HCT116 (cell line): ENCODE measurements at places on chromosomes 2 and 18.

GRCh38 chr2:47899915-47900816, 6.1 kb downstream of the FBXO11 start:
- no peak for DNase-seq

- DNase-seq, result no peak
Observed at GRCh38 chr2:42802150-42802549, 9.8 kb upstream of the HAAO start.

DNA sequence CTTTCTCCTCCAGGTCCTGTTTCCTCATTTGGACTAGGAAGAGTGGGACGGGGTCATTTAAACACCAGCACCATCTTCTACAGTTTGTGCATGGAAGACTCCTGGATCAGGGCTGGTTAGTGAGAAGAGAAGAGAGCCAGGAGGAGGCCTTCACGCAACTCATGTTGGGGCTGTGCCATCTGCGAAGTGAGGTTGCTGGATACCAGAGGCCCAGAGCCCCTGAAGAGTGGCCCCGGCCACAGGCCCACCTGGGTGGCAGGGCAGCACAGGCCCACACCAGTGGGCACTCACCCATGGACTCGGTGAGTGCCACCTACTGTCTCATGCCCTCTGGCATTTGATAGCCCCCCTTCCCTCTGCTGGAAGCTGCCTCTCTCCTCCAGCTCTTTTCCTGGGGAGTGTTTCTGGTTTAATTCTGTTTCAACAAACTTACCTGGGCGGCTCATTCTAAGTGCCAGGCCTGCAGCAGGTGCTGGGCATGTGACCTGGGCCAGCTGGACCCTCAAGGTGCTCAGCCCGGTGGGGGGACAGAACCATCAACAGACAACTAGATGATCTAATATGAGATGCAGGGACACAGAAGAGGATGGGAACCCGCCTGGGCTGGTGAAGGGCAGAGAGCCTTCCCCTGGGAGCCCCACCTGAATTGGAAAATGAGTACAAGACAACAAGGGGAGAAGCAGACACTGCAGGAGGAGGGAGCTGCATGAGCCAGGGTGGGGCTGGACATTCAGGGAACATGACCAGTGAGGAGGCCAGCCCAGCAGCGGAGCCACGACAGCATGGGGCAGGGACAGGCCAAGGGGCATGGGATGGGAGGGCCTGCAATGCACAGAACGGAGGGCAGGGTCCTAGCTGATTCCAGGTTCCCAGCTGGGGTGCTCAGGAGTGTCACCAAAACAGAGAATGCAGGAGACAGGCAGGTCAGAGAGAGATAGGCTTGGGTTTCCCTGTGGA, 70.6 kb downstream of the MARCO start:
- no peak for DNase-seq

GRCh38 chr2:127143841-127144782, 37.2 kb upstream of the BIN1 start:
- DNase-seq, result peak; percentile 12

DNA sequence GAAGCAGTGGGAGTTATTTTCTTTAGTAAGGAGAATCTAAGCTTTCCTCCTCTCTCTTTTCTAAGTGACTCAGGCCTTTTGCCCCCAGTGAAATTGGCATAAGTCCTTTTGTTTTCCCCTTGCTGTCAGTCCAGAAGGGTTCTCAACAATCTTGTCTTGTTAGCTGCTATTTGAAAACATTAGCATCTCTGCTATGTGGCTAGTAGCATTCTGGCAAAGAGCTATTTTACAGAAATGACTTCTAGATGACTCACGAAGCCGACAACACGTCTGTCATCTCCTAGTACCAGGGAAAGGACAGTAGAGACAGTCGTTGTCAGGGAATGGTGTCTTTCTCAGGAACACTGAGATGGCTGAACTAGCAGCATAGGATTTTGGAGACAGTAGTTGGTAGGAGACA, 14.7 kb downstream of the SMARCAL1 start:
- no peak for DNase-seq

GRCh38 chr18:49137585-49137984, 186.8 kb upstream of the SMAD7 start:
- no peak for DNase-seq

- no peak for DNase-seq
Observed at GRCh38 chr2:230759481-230760167, 47.0 kb downstream of the CAB39 start.

DNA sequence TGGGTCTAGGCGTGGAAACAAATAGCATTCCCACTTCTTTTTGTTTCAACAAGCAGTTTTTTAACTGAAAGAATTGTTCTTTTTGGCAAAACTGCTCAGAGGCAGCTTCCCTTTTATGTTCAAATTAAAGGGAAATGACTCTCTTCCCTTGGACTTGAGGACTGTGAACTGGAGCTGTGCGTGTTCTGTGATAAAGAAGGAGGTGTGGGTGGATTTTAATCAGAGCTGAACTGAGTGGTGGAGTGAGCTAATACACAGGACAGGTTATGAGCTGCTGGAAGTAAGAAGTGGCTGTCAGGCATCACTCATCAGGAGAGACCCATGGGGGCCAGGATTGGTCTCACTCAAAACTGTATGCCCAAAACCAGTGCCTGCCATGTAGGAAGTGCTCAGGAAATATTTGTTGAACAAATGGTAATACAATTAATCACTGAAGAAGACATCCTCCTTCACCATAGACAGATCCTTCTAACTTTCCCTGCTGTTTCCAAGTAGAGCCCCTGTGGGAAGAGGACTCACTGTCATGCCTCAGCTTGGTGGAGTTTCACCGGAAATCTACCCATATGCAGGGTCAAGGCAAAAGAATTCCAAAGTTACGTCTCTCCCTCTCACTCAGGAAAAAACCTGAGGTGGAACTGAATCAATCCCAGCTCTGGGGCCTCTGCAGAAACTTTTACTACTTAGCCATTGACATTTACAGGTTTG, 55.9 kb downstream of the FEZ2 start:
- no peak for DNase-seq

DNA sequence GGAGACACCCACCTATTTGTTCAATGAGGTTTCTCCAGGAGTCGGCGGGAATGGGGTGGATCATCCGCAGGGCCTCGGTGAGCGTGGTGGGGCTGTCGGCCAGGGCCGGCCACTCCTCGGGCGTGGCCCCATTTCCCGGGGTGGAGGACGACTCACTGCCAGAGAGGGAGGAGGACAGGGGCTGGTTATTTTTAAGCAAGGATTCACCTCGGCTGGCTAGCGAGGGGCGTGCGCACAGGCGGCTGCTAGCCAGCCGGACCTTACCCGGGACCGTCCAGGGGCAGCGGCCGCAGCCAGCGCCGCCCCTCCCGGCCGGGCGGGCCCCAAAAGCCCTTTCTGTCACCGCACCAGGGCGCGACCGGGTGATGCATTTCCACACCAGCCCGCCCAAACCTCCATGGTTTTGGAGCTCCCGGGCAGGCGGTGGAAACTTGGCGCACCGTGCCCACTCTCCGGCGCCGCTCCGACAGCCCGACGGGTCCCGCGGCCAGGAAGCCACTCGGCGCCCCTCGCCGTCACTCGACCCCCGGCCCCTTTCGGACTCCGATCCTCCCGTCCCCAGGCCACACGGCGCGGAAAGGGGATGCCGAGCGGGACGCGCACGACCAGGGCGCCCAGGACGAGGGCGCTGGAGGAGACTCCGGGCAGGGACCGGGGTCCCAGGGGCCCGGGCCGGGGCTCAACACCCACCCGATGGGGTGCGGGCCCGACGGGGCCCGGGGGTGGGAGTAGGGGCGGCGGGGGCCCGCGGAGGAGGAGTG, 57.1 kb downstream of the SNORC start:
- no peak for DNase-seq

- DNase-seq, result no peak
Observed at GRCh38 chr2:207787017-207787416, 17.3 kb upstream of the FZD5 start.

GRCh38 chr2:117738991-117739839, 75.3 kb upstream of the DDX18 start:
- no peak for DNase-seq

DNA sequence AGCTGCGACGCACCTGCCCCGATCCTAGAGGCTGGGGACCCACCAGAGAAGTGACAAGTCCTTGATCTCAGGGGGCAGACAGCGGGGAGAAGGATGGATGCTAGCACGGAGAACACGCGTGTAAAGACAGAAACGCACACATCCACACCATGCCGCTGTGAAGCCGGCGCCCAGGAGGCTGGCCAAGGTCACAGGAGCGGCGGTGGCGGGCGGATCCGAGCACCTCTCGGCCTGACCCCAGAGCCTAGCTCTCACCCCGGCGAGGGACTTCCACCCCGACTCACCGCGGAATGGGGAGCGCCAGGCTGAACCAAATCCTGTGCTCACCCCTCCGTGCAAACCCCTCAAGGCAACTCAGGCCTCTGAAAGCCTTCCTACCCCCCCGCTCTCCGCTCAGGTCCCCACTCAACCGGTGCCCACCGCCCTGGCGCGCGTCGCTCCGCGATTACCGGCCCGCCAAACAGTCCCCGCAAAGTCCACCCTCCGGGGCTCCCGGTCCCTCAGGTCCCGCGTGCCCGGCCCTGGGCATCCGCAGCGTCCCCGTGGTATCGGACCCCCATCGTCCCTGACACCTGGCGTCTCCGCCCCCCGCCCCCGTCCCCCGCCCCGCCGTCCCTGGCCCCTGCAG, 460 bp upstream of the LRRFIP1 start:
- no peak for DNase-seq

- no peak for DNase-seq
Observed at GRCh38 chr2:98857001-98857400, 79.0 kb downstream of the CRACDL start.

- no peak for DNase-seq
Observed at GRCh38 chr2:241964133-241964532, 94.6 kb downstream of the RTP5 start.
